RWPE2 (cell line): ENCODE measurements at places on chromosomes 13 and 19.
A peak's percentile ranks its signal among the peaks of the same experiment; 100 is the strongest.

DNA sequence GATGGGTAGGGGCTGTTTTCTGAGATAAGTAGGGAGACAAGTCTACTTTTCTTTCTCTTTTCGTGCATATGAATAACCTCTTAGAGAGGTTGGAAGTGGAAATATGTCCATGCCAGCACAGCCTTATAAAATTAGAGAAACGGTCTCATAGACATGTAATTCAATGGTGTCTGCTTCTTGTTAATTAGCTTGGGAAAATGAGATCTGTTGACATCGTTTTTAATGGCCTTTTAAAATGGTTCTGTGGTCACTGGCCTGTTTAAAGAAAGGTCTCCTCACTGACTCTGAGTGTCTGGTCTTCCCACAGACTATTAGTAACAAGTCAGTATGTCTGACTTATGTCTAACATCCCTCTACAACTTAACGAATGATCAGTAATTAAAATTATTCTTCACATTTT, 487.1 kb downstream of the SLITRK6 start:
- DNase-seq = no peak

- DNase-seq = no peak
Observed at GRCh38 chr19:32652894-32653598, 21.9 kb downstream of the ANKRD27 start.

DNA sequence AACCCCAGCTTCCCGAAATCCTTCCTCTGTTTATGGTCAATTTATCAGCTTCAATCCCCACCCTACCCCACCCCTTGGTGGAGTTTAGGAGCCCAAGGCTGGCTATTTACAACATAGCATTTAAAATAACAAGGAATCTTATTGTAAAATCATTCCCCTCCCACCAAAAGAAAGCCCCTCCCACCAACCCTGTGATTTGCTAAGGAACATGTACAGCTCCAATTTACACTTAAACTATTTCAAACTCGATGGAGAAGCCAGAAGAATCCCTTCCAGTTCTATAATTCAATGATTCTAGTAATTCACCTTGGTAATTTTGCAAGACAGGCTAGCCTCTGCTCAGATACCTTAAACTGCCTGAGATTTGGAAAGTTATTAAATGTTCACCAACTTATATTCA, 3.0 kb downstream of the LATS2 start:
- DNase-seq = no peak

DNA sequence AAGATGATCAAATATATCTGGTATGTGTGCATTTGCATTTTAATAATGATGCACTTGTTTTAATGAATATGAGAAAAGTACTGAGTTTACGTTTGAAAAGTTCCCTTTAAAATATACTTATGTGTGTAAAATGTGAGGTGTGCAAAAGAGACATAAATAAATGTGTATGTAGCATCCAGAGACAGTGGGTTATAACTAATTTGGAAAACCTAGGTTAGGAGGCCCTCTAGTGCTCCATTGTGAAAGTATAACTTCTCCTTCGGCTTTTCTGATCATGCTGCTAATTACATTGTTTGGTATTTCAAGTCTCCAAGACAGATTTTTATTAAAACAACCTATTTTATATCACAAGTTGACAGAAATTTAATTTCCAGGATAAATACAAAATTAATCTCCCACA, 30.1 kb downstream of the SCEL start:
- no peak for DNase-seq

- peak; percentile 96 for DNase-seq
Observed at GRCh38 chr19:12610540-12611360, at the start of the genes ZNF490 and ZNF791. Gene ZNF490, minus strand, starts transcription at chr19:12610813. Its CDS starts 133 bp downstream, at chr19:12610680. Gene ZNF791, plus strand, starts transcription at chr19:12610920. Its CDS starts 160 bp downstream, at chr19:12611080.

DNA sequence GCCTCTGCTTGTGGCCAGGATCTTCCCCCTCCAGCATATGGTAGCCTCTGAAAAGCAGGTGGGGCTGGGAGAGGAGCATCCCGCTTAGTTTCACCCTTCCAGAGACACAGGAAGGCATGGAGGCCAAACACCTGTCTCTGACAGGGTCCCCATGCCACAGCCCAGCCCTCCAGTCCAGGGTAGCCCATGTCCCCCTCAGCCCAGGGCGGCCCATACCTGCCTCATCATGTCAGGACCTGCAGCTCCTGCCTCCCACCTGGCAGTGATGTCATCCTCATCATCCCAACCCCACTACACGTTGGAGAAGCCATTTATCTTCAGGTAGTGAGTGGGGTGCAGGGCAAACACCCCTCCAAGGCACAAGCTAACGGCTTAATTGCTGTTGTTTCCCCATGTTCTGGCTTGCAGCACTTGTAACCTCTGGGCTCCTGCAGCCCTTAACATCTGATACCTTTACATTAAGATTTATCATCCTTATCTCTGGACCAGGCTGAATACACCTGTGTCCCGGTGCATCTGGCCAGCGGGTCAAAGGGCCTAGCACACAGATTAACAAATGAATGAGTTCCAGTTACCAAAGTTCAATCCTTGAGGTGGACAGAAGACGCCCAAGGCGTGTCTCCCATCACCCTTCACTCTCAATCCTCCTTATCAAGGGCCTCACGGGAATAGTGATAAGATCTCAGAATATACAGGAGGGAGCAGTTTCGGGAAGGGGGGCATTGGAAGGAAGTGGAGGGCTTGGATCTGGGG, 22.2 kb downstream of the ZNF175 start:
- DNase-seq = no peak

- DNase-seq = no peak
Observed at GRCh38 chr13:100382785-100383184, 205.8 kb downstream of the GGACT start.

DNA sequence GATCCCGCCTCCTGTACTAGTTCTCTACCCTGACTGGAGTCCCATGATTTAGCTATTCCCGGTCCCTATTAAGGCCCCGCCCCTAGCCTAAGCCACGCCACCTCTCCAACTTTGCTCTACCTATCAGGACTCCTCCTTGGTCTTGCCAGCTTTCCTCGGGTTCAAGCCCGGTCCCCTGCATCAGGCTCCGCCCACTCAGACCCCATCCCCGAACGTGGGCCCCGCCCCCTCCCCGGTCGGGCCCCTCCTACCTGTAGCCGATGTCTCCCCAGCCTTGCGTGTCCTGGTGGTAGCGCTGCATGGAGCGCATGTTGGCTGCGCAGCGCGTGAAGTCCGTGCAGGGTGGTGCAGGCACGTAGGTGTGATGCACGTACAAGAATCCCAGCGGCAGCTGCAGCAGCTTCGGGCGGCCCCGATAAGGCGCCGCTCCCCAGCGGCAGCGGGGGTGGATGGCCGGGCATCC, 7.3 kb upstream of the RASAL3 start:
- no peak for DNase-seq

DNA sequence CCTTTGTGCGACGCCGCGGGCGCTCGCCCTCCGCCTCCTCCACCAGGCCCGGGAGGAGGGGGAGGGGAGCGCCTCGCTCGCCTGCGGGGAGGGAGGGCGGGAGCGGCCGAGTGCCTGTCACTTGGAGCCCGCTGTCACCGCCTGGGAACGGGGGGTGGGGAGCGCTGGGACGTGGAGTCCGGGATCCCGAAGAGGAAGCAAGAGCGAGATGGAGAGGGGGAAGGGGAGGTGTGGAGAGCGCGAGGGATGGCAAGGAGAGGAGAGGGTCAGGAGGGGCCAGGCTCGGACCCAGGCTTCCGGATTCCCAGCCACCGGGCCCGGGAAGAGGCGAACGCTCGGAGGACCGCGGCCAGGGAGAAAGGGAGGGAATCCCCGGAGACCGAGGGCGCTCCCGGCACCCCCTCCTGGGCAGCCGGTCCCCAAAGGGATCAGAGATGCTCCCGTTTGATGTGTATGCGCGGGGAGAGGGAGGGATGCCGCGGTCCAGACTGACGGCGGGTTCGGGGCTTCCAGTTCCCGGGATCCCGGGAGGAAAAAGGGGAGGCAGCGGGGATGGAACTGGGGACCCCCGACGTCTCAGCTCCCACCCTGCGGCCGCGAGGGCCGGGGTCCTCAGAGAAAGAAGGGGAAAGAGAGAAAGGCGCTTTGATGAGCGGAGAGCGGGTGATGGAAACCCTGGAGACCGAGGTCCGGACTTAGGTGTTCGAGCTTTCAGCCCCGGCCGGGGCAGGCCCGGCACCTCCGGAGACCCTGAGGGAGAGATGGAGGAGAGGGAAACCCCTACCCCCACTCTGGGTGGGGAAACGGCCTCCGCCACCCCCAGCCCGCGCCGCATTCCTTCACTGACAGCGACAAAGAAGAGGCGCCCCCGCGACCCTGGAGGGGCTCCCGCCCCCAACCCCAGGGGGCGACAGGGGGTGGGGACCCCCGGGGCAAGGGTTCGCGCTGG, 4.7 kb upstream of the DPF1 start:
- no peak for DNase-seq

- DNase-seq = no peak
Observed at GRCh38 chr19:980133-980998, 3.8 kb upstream of the WDR18 start.

- no peak for DNase-seq
Observed at GRCh38 chr19:19209372-19209771, 2.4 kb upstream of the NCAN start.

DNA sequence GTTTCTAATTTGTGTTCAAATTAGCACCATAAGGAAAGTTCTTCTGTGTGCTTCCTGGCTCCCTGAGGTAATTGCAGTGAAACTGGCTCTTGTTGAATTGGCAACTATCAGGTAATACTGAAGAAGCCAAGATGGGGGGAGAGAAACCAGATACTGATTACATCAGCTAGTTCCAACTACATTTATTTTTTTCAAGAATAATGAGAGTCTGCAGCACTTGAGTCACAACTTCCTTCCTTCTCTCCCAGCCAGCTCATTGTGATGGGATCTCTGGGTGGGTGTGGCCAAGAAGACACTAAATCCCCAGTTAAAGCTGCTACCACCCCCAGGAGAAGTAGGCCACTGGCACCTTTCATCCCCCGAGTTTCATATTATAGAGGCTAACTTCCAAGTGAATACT, 100.7 kb upstream of the RXFP2 start:
- no peak for DNase-seq

DNA sequence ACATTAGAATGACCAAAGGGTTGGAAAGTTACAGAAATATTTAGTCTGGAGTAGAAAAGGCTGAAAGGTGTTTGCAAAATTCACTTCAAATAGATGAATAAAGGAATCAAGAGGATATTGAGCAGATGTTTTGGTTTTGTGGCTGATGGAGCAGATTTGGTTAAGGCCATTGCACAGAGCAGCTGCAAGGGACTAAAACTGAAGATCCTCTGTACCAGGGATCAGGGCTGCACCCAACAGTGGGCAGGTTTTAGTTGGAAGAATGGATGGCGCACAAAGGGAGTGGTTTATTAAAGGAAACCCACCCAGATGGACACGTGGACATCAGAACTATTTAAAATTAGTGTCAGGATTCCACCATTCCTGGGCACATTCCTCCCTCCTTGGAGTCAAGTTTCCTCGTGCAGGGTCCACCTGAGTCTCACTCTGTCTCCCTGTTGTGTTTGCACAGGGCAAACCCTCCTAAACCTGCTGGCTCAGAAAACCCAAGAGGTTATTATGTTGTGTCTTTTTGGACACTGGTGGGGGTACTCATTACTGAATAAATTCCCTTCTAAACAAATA, 9.2 kb upstream of the UBAC2 start:
- DNase-seq = no peak

- DNase-seq = no peak
Observed at GRCh38 chr19:14567079-14567478, 4.8 kb downstream of the NDUFB7 start.

DNA sequence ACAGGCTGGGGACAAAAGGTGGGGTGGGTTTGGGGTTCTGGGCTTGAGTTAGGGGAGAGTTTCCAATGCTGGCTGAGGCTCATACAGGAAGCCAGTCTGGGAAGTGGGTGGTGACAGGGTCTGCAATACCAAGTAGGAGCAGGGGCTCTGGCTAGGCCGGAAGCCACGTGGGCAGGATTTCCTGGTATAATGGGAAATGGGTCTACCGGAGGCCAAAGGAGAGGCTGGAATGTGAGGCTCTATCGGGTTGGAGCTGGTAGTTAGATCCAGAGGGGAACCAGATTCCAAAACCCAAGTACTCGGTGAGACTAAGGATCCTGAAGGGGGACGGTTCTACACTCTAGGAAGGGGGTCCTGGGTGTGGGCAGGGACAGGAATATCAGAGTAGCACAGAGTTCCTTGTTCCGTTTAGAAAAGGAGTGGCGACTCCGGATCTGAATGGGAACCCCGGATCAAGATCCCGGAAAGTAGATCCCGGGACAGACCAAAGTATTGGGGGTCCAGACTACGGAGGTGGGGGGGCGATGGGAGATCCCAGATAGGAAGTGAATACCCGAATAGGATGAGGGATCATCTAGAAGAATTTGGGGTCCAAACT, 802 bp downstream of the CDC37 start:
- no peak for DNase-seq

GRCh38 chr13:112711528-112712265, 21.9 kb downstream of the ATP11A start:
- peak; percentile 90 for DNase-seq

DNA sequence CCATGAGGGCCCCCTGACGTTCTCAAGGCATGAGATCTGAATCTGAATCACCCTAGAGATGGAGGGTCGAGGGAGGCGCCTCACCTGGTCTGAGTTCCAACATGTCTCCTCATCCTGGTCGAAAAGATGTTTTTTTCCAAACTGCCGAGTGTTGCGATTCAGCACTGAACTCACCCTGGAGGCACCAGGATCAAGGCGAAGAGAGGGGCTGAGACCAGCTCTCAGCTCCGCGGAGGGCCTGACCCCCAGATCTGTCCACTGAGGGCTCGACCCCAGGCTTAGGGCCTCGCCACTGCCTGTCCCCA, 555 bp downstream of the NR2C2AP start:
- DNase-seq = no peak
